ENCODE measurements at places on chromosomes 12 and 14. TPM values are rescaled to one million over a fixed set of nuclear protein-coding genes. Genes with fewer than 3 reads are reported as not detected.

DNA sequence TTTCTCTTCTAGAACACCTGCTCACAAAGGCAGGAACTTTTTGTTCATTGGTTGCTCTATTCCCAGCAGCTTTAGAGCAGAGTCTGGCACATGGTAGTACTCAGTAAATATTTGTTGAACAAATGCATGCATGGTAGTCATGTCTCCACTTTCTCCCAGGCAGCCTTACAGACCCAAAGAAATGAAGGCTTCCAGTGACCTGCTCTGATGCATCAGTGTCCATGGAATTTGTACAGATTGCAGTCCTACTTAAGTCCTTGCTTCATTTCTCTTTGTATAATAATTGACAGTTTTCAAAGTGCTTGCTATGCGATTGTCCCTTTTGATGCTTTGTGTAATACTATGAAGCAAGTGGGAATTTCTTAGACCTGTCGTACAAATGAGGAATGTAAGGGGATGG lies 119.6 kb downstream of the DERA start:
- no peaks in the 10 kb centered on the region for H3K36me3 ChIP-seq
- no peak for DNase-seq
- no peaks in the 10 kb centered on the region for H3K4me1 ChIP-seq
- H3K27me3 ChIP-seq = no peaks in the 10 kb centered on the region
- H3K27ac ChIP-seq = no peak overlapping the region

The NDUFB1 gene
- total RNA-seq = 140 TPM

The KRT77 gene
- total RNA-seq = not detected

The NPAS3 gene
- 7.9 TPM for total RNA-seq

The RPS6KA5 gene
- 16.5 TPM for total RNA-seq

GRCh38 chr14:92437729-92438285 lies 75.8 kb upstream of the RIN3 start:
- no peaks in the 10 kb centered on the region for H3K36me3 ChIP-seq
- no peak overlapping the region for H3K4me3 ChIP-seq
- DNase-seq = no peak
- no peaks in the 10 kb centered on the region for H3K4me1 ChIP-seq

DNA sequence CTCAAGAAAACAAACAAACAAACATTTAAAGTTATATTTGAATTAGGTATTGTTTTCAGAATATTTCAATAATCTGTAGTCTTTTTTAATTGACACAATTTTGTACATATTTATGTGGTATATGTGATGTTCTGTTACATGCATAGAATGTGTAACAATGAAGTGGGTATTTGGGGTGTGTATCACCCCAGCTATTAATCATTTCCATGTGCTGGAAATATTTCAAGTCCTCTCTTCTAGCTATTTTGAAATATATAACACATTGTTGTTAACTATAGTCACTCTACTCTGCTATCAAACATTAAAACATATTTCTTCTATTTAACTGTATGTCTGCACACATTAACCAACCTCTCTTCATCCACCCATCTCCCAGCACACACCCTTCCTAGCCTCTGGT lies 32.0 kb upstream of the SIX1 start:
- no peak overlapping the region for H3K27ac ChIP-seq
- H3K4me3 ChIP-seq = no peak overlapping the region
- H3K27me3 ChIP-seq = no peaks in the 10 kb centered on the region
- DNase-seq = no peak
- H3K36me3 ChIP-seq = no peaks in the 10 kb centered on the region

DNA sequence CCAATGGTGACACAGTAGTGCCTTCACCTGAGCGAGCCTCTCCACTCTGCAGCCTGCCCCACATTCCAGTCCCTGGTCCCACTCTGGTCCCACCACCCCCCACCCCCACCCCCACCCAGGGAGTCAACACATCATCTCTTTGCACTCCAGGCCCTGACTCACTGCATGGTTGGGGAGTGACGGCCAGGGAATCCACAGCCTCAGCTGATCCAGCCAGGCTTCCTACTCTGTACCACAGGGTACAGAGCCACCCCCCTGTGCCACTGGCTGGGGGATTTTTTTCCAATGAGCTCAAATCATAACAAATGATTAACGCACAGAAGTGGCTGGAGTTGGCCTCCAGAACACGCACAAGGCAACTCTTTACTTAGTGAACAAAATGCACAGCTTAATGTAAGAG lies 233.7 kb downstream of the NTF3 start:
- H3K36me3 ChIP-seq = no peaks in the 10 kb centered on the region
- H3K27me3 ChIP-seq = no peaks in the 10 kb centered on the region
- H3K4me1 ChIP-seq = no peaks in the 10 kb centered on the region
- no peak overlapping the region for H3K4me3 ChIP-seq
- no peak overlapping the region for H3K27ac ChIP-seq
